ENCODE measurements at places on chromosomes 3 and 15. TPM values are rescaled to one million over a fixed set of nuclear protein-coding genes. Genes with fewer than 3 reads are reported as not detected.

GRCh38 chr3:45932112-45932511, 11.2 kb upstream of the CXCR6 start:
- no peak for DNase-seq
- H3K4me3 ChIP-seq = no peak overlapping the region
- no peak overlapping the region for H3K27ac ChIP-seq
- H3K27me3 ChIP-seq = no peaks in the 10 kb centered on the region
- H3K4me1 ChIP-seq = no peaks in the 10 kb centered on the region

GRCh38 chr15:51313074-51313393, 25.4 kb downstream of the CYP19A1 start:
- H3K36me3 ChIP-seq = no peaks in the 10 kb centered on the region
- no peak overlapping the region for H3K27ac ChIP-seq
- DNase-seq = no peak
- no peak overlapping the region for H3K4me3 ChIP-seq
- no peaks in the 10 kb centered on the region for H3K27me3 ChIP-seq
- no peaks in the 10 kb centered on the region for H3K4me1 ChIP-seq

DNA sequence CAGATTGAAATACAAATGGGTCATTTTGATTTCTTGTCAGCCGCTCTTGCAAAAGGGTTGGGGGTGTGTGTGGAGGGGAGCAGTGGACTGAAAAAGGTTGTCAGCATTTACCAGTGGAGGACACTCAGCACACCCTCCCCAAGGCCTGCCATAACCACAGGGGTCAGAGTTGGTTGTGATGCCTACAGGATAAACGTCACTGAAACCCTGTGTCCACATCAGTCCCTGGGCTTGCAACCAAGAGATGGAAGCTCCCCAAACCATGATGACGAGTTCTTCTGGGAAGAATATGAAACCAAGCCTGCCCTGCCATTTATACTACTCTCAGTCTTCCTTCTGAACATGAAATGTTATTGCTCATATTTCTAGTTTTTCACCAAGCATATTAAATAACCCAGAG, 54.0 kb upstream of the UMPS start:
- DNase-seq = no peak
- peaks cover 2% of the 10 kb centered on the region for H3K27me3 ChIP-seq
- H3K27ac ChIP-seq = no peak overlapping the region
- peaks cover 3% of the 10 kb centered on the region for H3K4me1 ChIP-seq
- no peaks in the 10 kb centered on the region for H3K36me3 ChIP-seq

- H3K27me3 ChIP-seq = no peaks in the 10 kb centered on the region
- H3K4me1 ChIP-seq = peaks cover 22% of the 10 kb centered on the region
- H3K4me3 ChIP-seq = peak overlapping the region; percentile 20
- peak; percentile 77 for DNase-seq
These were observed 97.6 kb downstream of the FRMD4B start for GRCh38 chr3:69288161-69288895.

GRCh38 chr3:120555657-120556509, 40.3 kb upstream of the NDUFB4 start:
- H3K4me1 ChIP-seq = peaks cover 12% of the 10 kb centered on the region
- no peaks in the 10 kb centered on the region for H3K36me3 ChIP-seq
- no peak for DNase-seq
- peaks cover 6% of the 10 kb centered on the region for H3K27me3 ChIP-seq
- H3K27ac ChIP-seq = no peak overlapping the region
- no peak overlapping the region for H3K4me3 ChIP-seq

DNA sequence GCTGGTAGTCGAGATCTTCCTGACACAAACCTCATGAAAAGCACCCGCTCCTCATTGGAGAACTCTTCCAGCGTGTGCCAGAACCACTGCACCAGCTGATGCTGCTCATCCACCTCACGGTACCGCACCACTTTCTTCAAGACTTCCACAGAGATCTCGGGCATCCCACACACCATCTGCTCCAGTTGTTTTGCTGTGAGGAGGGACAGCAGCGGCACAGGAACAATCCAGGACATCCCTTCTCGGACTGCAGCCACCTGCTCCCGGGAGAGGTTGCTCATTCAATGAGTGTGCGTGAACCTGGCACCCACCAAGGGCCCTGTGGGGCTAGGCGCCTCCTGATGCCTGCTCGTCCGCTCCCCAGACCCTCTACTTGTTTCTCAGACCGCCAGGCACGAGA, 15.1 kb downstream of the FBXL22 start:
- no peaks in the 10 kb centered on the region for H3K27me3 ChIP-seq
- peak overlapping the region; percentile 7 for H3K27ac ChIP-seq

GRCh38 chr3:187648177-187648576, 22.0 kb downstream of the SST start:
- no peaks in the 10 kb centered on the region for H3K4me1 ChIP-seq
- no peaks in the 10 kb centered on the region for H3K36me3 ChIP-seq
- H3K27ac ChIP-seq = no peak overlapping the region
- DNase-seq = no peak

- H3K4me3 ChIP-seq = no peak overlapping the region
- H3K27ac ChIP-seq = no peak overlapping the region
- DNase-seq = no peak
- no peaks in the 10 kb centered on the region for H3K36me3 ChIP-seq
- no peaks in the 10 kb centered on the region for H3K27me3 ChIP-seq
These were observed 163.9 kb downstream of the WNT7A start for GRCh38 chr3:13715961-13716360.

GRCh38 chr3:111434941-111435622, 106.9 kb upstream of the CD96 start:
- H3K4me1 ChIP-seq = no peaks in the 10 kb centered on the region
- no peak overlapping the region for H3K4me3 ChIP-seq
- no peaks in the 10 kb centered on the region for H3K27me3 ChIP-seq
- H3K27ac ChIP-seq = no peak overlapping the region
- no peaks in the 10 kb centered on the region for H3K36me3 ChIP-seq
- no peak for DNase-seq

DNA sequence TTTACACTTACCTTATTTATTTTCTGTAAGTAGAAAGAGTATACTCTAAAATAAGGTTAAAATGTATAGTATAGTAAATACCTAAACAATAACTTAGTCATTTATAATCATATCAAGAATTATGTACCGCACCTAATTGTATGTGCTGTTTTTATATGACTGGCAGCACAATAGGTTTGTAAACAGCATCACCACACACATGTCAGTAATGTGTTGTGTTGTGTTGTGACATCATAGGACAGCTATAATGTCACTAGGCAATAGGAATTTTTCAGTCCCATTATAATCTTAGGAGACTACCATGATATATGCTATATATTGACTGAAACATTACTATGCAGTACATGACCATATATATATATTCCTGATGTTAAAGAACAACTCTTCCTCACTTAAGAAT, 99.9 kb upstream of the CNTN4 start:
- H3K27ac ChIP-seq = no peak overlapping the region
- H3K4me1 ChIP-seq = no peaks in the 10 kb centered on the region
- no peak overlapping the region for H3K4me3 ChIP-seq
- DNase-seq = no peak
- no peaks in the 10 kb centered on the region for H3K36me3 ChIP-seq
- no peaks in the 10 kb centered on the region for H3K27me3 ChIP-seq

DNA sequence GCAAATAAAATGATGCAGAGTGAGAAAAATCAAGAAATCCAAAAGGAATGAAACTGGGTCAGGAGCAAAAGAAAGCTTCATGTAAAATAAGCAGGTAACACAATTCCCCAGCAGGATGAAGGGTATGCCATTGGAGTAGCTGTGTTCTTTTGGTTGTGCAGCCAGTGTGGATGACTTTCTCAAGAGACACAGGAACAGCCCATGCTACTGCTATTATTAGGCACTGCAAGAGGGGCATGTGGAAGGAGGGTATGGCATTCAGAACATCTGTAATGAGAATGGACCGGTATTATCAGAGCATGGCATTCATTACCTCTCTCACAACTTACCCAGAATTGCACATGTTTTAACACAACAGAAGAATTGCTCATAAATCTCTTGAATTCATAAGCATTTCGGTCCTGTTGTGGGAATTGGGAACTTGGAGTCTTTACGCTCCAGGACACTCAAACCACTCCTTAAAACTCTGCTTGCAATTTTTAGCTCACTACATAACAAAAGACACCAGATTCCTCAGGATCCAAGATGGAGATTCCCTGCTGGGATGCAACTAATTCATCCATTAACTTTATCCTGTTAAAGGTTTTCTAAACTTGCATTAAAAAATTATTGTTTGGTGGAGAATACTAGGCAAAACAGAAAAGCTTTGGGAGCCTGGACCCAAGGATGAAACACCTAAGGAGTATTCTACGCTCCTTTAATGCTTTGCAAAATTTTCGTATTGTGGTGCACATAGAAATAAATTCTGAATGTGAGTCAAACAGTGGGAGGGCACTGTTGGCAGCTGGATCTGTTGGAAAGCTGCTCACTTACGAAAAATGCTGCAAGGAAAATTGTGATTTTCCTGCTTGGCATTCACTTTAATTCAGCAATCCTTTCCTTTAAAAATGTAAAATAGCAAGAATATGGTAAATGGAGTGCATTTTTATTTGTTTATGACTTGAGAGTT, 34.6 kb upstream of the CDIN1 start:
- no peaks in the 10 kb centered on the region for H3K36me3 ChIP-seq
- peaks cover 14% of the 10 kb centered on the region for H3K27me3 ChIP-seq
- no peaks in the 10 kb centered on the region for H3K4me1 ChIP-seq
- no peak overlapping the region for H3K27ac ChIP-seq
- no peak overlapping the region for H3K4me3 ChIP-seq
- DNase-seq = no peak

DNA sequence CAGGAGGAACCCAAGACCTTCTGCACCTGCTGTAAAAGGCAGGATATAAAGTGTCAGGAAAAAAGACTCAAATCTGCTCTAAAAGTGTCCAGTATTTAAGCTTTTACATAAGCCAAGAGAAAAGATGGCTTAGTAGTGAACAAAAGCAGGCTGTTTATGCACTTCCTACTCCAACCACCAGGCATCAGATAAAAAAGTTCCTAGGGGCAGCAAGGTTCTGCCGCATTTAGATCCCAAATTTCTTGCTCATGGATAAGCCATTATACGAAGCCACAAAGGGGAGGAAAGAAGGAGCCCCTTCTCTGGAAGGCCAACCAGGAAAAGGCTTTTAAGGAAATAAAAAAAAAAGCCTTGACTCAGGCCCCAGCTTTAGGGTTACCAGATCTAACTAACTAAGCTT, 10.6 kb upstream of the SLC9C1 start:
- H3K4me3 ChIP-seq = no peak overlapping the region
- no peaks in the 10 kb centered on the region for H3K4me1 ChIP-seq
- no peak overlapping the region for H3K27ac ChIP-seq
- no peaks in the 10 kb centered on the region for H3K36me3 ChIP-seq
- no peaks in the 10 kb centered on the region for H3K27me3 ChIP-seq

- peaks cover 2% of the 10 kb centered on the region for H3K27me3 ChIP-seq
- no peak for DNase-seq
- no peak overlapping the region for H3K27ac ChIP-seq
- H3K4me1 ChIP-seq = no peaks in the 10 kb centered on the region
These were observed 173.6 kb downstream of the PTPRG start for GRCh38 chr3:61734749-61735686.

DNA sequence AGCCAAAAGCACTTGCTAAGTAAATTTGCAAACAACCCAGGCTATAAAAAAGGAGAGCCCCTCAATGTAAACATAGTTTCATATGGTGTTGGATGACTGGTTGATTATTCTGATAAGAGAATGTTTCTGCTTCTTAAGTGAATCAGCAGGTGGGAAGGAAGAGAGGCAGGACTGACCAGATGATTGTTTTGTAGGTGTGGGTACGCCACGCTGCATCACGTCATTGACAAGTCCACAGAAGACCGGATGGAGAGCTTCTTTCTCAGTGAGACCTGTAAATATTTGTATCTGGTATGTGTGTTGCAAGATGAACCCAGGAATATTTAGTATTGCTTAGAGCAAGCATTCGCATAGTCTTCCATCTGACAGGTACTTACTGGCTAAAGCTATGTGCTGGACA, 23.4 kb downstream of the EDEM1 start:
- H3K4me3 ChIP-seq = no peak overlapping the region
- no peaks in the 10 kb centered on the region for H3K27me3 ChIP-seq
- peaks cover 93% of the 10 kb centered on the region for H3K36me3 ChIP-seq
- H3K27ac ChIP-seq = no peak overlapping the region

- H3K36me3 ChIP-seq = no peaks in the 10 kb centered on the region
- no peak for DNase-seq
- no peak overlapping the region for H3K27ac ChIP-seq
- H3K27me3 ChIP-seq = no peaks in the 10 kb centered on the region
These were observed 50.5 kb upstream of the GK5 start for GRCh38 chr3:142275856-142276255.

GRCh38 chr3:32443478-32443877, 51.8 kb downstream of the CMTM7 start:
- H3K27me3 ChIP-seq = no peaks in the 10 kb centered on the region
- no peak overlapping the region for H3K4me3 ChIP-seq
- peaks cover 86% of the 10 kb centered on the region for H3K4me1 ChIP-seq
- no peak for DNase-seq
- peak overlapping the region; percentile 11 for H3K27ac ChIP-seq
- peaks cover 53% of the 10 kb centered on the region for H3K36me3 ChIP-seq

- H3K27ac ChIP-seq = no peak overlapping the region
- no peak for DNase-seq
- no peaks in the 10 kb centered on the region for H3K4me1 ChIP-seq
- H3K27me3 ChIP-seq = peaks cover 3% of the 10 kb centered on the region
These were observed 391.4 kb downstream of the KCNH8 start for GRCh38 chr3:19539518-19540392.

GRCh38 chr3:130480736-130481135, 36.2 kb upstream of the COL6A6 start:
- no peaks in the 10 kb centered on the region for H3K4me1 ChIP-seq
- H3K27ac ChIP-seq = no peak overlapping the region
- H3K36me3 ChIP-seq = no peaks in the 10 kb centered on the region
- no peak for DNase-seq
- peaks cover 7% of the 10 kb centered on the region for H3K27me3 ChIP-seq
- no peak overlapping the region for H3K4me3 ChIP-seq

DNA sequence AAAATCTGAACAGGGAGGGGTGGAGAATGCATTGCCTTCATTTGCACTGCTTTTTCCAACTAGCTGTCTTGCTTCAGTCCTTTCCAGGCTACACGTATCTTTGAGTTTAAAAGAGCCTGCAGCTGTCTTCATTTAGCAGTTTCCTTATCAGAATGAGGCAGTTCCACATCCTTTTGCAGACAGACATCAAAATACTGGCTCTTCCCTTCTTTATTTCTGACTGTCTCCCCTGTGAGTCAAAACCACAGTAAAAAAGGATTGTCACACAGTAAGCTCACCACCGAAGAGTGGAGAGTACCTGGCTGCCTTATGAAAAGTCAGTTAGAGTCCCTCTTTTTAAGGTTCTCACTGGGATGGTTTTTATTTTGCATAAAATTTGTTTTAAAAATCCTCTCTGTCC, 205.5 kb upstream of the CD96 start:
- H3K4me3 ChIP-seq = no peak overlapping the region
- peaks cover 13% of the 10 kb centered on the region for H3K4me1 ChIP-seq
- no peak for DNase-seq
- H3K36me3 ChIP-seq = peaks cover 3% of the 10 kb centered on the region
- no peak overlapping the region for H3K27ac ChIP-seq

DNA sequence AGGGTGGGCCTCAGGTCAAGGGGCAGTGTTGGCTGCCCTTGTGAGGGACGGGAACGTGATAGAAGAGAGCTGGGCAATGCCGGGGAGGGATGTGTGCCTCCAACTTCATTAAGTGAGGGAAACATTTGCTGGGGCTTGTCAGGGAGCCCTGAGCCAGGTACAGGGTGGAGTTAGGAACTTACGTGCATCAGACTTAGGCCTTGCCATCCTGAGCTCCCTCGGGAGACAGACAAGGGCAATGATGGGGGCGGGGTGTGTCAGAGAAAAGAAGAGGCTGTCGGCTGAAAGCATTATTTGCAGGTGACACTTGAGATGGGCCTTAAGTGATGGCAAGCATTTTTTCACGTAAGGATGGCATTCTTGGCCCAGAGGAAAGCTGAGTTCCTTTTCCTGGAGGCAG, 1.6 kb downstream of the FAM131A start:
- no peak overlapping the region for H3K27ac ChIP-seq
- peaks cover 38% of the 10 kb centered on the region for H3K4me1 ChIP-seq
- H3K4me3 ChIP-seq = no peak overlapping the region
- DNase-seq = no peak
- H3K27me3 ChIP-seq = no peaks in the 10 kb centered on the region
- H3K36me3 ChIP-seq = peaks cover 14% of the 10 kb centered on the region

The ADGRG7 gene
- total RNA-seq = not detected
